Activated CD8-positive, alpha-beta T cell treated with anti-CD3 and anti-CD28 coated beads for 36 hours (primary cell): ENCODE measurements at places on chromosomes 6 and 20. TPM values are rescaled to one million over a fixed set of nuclear protein-coding genes. Genes with fewer than 3 reads are reported as not detected.

- no peak for DNase-seq
Measured at GRCh38 chr20:10167040-10167439, 51.6 kb upstream of the SNAP25 start.

GRCh38 chr20:58471193-58472164 lies 43.7 kb downstream of the APCDD1L start:
- DNase-seq: no peak

The LY6G6C gene
- total RNA-seq: not detected

The SNAP25 gene
- total RNA-seq: not detected

DNA sequence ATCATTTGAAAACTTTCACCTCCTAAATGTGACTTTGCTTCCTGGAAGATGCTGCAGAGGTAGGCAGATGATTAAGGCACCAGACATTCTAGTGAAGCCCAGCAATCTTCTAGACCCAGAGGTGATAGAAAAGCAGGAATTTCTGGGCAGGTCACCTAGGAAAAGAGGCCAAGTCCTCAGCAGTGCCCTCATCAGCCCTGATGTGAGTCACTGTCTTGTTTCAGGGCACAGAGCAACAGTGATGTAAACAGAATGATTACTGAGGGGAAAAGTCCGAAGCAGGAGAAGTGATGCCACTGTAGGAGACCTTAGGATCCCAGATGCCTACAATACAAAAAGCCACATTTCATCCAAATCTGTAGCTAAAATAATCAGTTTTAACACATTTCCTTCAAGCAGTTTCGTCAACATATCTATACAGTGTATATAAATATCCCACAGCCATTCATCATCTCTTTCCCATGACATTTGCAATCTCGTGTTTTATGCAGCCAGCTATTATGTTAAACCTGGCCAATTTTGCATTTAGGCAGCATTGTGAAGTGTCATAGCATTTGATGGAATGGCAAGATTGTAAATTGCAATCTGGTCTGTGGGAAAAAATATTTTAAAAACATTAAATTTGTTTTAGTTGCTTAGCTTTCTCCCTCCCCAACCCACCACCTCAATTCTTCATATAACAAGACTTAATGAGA lies 401.2 kb upstream of the RNF217 start:
- no peak for DNase-seq

The NMBR gene
- not detected for total RNA-seq

The REM1 gene
- not detected for total RNA-seq

- DNase-seq: no peak
Measured at GRCh38 chr6:28898710-28898965, 25.1 kb downstream of the TRIM27 start.

- peak; percentile 66 for DNase-seq
Measured at GRCh38 chr6:46781478-46782378, 11.5 kb upstream of the MEP1A start.

DNA sequence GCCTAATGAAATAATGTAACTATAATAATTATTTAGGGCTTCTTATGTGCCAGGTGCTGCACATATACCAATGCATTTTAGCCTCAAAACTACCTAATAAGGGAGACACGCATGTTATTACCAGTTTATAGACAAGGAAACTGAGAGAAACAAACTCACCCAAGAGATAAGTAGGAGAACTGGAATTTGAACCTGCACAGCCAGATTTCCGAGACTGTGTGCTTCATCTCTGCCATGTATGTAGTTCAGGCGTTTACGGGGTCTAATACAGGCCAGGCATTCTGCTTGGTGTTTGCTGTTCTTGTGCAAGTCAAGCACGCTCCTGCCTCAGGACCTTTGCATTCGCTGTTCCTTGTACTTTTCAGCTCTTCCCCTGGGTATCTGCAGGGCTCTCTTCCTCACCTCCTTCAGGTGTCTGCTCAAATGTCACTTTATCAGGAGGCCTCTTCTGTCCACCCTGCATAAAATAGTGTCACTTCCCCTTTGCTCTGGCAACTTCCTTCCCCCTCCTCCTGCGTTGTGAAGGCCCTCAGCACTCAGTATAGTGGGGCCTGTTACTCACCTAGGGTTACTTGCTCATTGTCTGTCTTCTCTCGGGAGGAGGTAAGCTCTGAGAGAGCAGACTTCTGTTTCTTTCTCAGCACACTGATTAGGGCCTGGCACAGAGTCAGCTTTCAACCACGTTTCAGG lies 6.1 kb upstream of the NSFL1C start:
- DNase-seq: no peak

- DNase-seq: no peak
Measured at GRCh38 chr6:36642913-36643817, 35.3 kb upstream of the CDKN1A start.

DNA sequence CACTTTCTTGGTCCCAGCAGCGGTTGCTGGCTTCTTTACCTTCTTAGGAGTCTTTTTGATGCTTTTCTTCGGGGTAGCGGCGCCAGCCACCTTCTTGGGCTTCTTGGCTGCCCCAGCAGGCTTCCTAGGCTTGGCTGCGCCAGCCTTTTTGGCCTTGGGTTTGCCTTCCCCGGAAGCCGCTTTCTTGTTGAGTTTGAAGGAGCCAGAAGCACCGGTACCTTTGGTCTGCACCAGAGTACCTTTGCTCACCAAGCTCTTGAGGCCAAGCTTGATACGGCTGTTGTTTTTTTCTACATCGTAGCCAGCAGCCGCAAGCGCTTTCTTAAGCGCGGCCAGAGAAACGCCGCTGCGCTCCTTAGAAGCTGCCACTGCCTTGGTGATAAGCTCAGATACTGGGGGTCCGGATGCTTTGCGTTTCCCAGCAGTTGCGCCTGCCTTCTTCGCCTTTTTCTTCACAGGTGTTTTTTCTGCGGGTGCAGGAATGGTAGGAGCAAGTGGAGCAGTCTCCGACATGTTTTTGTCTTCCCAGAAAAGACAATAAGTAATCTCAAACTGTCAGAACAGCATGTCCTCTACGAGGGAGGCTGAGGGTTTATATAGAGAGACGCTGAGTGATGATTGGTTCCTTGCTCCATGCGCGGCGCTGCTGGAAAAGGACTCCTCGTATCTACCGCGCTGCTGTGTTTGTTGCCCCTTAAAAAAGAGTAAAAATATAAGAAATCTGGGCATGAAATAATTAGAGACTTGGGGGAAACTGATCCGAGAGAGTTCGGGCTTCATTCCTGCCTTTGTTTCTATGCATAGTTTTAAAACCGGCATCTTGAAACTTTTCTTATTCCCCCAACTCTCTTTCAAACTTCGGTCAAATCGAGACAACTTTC lies 130.3 kb upstream of the BTN3A2 start:
- DNase-seq: peak; percentile 86

The PTK6 gene
- total RNA-seq: 0.18 TPM

GRCh38 chr6:2196079-2196679 lies 49.2 kb downstream of the GMDS start:
- DNase-seq: peak; percentile 47

- no peak for DNase-seq
Measured at GRCh38 chr20:4820806-4821518, 99.3 kb downstream of the PRND start.

- DNase-seq: peak; percentile 90
Measured at GRCh38 chr6:43506667-43507471, 3.3 kb downstream of the LRRC73 start.

DNA sequence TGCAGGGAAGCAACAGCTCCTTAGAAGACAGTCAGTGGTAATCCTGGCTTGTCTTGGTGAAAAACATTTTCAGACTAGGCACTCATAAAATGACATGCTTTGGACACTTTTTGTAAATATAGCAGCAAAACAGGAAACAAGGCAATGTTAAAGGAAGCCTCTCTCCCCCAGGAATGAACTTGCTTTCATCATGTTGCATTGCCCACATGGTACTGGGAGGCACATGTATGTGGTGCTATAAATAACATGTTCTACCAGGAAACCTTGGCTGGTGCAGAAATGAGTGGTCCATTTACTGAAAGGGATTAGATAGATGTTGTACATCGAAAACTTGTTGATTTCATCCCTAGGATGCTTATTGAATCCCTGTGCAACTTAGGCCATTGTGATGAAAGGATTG lies 121.4 kb upstream of the RREB1 start:
- DNase-seq: no peak

The FAM209B gene
- total RNA-seq: 1.0 TPM

DNA sequence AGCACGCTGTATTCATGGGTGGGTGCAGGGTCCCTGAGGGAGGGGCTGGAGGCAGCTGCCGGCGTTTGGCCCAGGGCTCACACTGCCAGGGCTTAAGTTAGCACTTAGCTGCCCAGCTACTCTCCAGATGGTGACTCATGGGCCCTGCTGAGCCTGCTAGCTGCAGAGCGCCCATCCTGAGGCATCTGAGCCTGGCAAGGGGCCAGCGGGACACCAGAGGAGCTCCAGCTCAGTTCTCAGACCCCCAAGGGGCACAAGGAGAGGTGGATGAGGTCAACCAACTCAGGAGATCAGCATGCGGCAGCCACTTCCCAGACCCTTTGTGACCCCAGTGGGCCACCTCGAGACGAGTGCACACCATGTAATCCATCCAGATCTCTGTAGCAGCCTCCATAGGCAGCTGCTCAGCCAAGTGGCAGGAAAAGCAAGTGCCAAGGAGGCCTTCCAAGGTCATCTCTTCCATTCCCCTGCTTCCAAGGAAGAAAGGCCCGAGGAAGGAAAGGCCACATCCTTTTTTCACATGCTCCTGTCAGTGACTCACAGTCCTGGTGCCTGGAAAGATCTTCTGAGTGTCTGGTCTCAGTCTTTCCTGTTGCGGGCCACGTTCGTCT lies 35.3 kb downstream of the FOXP4 start:
- DNase-seq: no peak

- no peak for DNase-seq
Measured at GRCh38 chr6:38640216-38640909, 634 bp upstream of the BTBD9 start.

DNA sequence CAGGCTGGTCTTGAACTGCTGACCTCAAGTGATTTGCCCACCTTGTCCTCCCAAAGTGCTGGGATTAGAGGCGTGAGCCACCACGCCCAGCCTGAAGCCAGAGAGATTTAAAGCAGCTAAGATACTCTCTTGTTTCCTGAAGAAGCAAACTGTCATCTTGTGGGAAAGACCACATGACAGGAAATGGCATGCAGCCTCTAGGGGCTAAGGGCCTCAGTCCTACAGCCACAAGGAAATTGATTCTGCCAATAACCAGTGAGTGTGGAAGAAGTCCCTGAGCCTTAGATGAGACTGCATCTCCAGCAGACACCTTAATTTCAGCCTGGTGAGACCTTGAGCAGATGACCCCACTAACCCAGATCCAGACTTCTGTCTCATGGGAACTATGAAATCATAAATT lies 40.9 kb downstream of the KIZ start:
- DNase-seq: peak; percentile 36

- DNase-seq: no peak
Measured at GRCh38 chr6:156589281-156589680, 187.9 kb upstream of the ARID1B start.

- DNase-seq: peak; percentile 6
Measured at GRCh38 chr6:113855500-113856374, 1.4 kb upstream of the MARCKS start.

GRCh38 chr6:43144879-43145278 lies 26.2 kb upstream of the SRF start:
- DNase-seq: no peak

DNA sequence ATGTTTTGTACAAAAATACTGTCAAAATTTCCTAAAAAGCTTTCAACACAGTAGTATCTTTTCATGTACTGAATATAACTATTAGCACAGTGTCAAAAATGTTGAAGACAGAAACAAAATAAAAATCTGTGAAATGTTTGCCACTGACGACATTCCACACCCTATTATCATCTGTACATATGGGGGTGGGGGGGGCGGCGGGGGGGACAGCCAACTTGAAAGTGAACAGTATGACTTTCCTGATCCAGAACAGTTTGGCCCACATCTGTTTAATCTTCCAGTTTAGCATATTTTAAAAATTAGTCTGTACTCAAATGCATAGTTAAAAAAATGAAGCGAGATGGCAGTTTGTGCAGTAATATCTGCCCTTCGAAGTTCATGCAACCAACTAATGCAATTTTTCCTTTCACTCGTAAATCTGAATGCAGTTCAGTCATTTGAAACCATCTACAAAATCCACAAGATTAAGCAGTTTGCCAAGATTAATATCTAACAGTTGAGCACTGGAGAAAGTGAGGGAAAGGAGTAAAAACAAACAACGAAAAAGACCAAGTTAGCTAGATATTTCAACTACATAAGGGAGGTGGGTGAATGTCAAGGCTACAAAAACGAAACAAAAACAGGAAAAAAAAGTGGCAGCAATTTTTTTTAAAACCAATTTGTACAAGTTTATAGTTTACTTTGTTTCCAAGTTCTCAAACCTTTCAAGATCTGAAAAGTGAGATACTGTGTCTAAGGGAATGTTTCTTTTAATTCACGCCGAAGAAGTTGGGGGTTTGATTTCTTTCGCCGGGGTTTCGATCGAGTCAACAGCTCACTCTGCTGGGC lies 1.9 kb downstream of the CITED2 start:
- no peak for DNase-seq

The CCN2 gene
- total RNA-seq: not detected

- DNase-seq: no peak
Measured at GRCh38 chr6:155397172-155397705, 58.4 kb downstream of the NOX3 start.

The ATRN gene
- 8.6 TPM for total RNA-seq

The WFDC11 gene
- total RNA-seq: not detected

The IL22RA2 gene
- total RNA-seq: not detected
